ENCODE measurements at places on chromosomes 1 and 21. TPM values are rescaled to one million over a fixed set of nuclear protein-coding genes. Genes with fewer than 3 reads are reported as not detected.

DNA sequence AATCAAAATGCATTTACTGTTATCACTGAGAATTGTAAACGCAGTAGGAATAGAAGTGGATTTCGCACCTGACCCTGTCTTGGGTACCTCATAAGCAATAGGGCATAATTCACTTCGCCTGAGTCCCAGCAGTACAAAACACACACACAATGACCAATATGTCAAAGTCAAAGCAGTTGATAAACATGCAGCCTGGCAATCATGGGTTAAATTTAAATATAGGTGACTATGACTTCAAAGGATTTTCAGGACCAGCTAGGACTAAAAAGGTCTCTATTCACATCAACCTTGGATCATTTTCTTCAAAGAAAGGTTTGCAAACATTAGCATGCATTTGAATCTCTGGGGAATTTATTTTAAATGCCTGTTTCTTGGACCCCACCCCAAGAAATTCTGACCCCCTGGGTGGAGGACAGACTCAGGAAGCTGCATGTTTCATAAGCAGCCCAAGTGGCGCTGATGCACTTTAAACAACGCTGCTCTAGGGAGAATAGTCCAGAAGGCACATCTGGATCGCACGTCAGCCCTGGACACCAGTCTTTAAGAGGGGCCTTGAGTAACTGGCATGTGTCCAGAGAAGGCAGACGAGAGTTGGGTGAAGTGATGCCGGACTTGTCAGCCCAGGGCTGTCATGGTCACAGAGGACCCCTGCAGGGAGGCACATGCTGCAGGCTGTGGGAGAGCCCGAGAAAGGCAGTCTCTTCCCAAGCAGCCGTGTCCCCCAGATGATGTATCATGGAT is 55.7 kb upstream of the EFHD2 start:
- H3K27me3 ChIP-seq: no peaks in the 10 kb centered on the region
- no peak for DNase-seq
- H3K4me3 ChIP-seq: no peak overlapping the region
- H3K27ac ChIP-seq: no peak overlapping the region
- peaks cover 19% of the 10 kb centered on the region for H3K4me1 ChIP-seq

DNA sequence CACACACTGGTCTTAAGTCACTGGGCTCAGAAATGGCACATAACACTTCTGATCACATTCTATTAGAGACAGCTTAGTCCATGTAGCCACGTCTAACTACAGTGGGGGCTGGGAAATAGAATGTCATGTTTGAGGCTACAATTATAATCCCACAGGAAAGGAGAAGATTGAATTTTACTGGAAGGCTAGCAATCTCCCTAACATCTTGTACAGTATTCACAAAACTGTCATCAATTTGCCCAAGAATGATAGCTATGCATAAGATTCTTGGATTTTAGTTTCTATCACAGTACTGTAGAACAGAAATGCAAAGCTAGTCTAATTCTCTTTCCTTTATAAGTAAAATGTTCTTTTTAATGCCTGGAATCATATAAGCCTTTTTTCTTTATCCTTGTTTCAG is 12.7 kb upstream of the ZMYM6 start:
- no peaks in the 10 kb centered on the region for H3K4me1 ChIP-seq
- no peak overlapping the region for H3K27ac ChIP-seq
- H3K4me3 ChIP-seq: no peak overlapping the region

DNA sequence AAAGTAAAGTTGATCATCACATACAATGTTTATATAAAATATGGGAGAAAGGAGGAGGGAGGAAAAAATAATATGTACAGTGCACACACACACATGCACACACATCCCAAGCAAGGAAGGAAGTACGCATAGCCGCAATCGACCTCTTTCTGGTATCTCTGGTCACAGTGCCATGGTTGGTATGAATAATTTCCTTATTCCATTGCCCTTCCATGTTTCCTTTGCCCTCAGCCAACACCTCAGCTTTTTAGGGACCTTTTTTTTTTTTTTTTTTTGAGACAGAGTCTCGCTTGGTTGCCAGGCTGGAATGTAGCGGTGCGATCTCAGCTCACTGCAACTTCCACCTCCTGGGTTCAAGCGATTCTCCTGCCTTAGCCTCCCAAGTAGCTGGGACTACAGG is 20.6 kb downstream of the CITED4 start:
- no peaks in the 10 kb centered on the region for H3K36me3 ChIP-seq
- no peaks in the 10 kb centered on the region for H3K27me3 ChIP-seq
- no peaks in the 10 kb centered on the region for H3K4me1 ChIP-seq
- H3K4me3 ChIP-seq: no peak overlapping the region

The AKT3 gene
- total RNA-seq: 5.5 TPM

The OR2T29 gene
- not detected for total RNA-seq

The HSF2BP gene
- total RNA-seq: not detected

The ASAP3 gene
- total RNA-seq: 31.9 TPM

The CDCA8 gene
- total RNA-seq: 2.4 TPM
